ENCODE measurements at places on chromosomes 11 and 22.
A peak's percentile ranks its signal among the peaks of the same experiment; 100 is the strongest.

DNA sequence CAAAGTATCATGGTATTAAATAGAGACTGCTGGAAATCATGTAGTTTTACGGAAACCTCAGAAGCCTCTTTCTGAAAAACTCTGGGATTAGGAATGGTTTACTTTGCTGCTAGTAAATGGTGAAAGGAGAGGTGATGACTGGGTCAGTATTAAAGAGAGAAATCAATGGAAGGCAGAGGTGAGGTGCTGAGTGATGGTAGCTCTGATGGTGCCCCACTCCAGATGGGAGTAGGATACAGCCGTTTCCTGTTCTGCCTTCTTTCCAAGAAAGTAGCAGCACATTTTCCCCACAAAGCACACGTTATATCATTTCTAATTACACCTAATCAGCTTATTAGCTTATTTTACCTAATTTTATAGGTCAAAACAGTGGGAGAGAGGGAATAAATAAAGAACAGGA lies 267.6 kb upstream of the PITPNB start:
- no peak for DNase-seq

GRCh38 chr11:86537541-86538222 lies 134.7 kb downstream of the ME3 start:
- no peak for DNase-seq

GRCh38 chr11:131624531-131624930 lies 254.1 kb downstream of the NTM start:
- DNase-seq = no peak

DNA sequence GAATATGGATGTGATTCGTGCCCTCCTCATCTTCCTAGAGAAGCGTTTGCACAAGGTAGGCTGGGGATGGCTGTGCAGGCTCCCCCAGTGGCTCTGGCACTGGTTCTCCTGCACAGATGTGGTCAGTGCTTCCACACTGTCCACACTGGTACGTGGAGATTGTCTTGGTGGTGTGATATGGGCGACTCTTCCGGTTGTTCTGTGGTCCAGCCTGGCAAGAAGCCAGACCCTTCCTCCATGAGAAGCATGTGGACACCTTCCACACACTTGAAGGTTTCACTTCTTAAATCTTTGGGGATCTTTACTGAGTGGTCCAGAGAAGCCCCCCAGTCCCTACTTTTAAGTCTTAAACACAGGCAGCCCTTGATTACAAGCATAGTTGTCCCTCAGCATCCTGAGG lies 3.8 kb downstream of the RIC8A start:
- DNase-seq = no peak

DNA sequence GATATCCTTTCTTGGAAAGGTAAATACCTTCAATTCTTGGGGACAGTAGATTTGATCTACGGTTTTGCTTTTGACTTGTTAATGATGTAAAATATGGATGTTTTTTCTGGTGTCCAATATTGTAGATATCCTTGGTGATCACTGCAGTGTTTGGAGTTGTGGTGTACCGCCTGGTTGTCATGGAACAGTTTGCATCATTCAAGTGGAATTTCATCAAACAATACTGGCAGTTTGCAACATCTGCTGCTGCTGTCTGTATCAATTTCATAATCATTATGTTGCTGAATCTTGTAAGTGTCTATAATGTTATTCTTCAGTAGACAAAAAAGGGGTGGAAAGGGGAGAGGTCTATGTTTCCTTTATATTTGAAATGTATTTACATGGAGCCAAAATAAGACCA lies 27.4 kb upstream of the MUC15 start:
- no peak for DNase-seq

- peak; percentile 67 for DNase-seq
Measured at GRCh38 chr22:38761202-38762162, 5.7 kb upstream of the SUN2 start.

GRCh38 chr11:134275534-134276395 lies at the start of gene GLB1L3:
Gene GLB1L3, plus strand, starts transcription at chr11:134276379. Its CDS starts 362 bp downstream, at chr11:134276741.
- DNase-seq = peak; percentile 9

GRCh38 chr11:86418917-86419316 lies 44.2 kb downstream of the CCDC81 start:
- peak; percentile 8 for DNase-seq

GRCh38 chr11:970319-970871 lies 44.7 kb downstream of the AP2A2 start:
- no peak for DNase-seq

DNA sequence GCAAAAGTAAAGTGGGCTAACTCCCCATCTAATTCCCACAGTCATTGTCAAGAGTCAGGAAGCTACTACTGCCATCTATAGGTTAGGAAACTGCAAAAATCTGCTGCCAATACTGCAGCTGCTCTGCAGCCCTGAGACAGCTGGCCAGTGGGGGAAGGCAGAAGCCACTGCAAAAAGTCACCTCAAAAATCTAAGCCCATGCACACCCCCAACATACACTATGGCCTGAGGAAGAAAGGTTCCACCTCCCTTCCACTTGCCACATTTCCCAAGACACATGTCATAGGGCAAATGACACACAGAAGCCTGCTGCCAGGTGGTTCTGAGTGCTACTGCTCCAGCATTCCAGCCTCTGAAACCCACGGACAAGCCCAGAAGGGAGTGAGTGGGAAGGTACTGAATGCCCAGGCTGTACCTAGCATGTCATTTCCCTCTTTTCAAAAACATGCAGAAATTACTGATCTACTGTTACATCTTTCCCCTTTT lies 36.9 kb downstream of the DGCR2 start:
- no peak for DNase-seq

DNA sequence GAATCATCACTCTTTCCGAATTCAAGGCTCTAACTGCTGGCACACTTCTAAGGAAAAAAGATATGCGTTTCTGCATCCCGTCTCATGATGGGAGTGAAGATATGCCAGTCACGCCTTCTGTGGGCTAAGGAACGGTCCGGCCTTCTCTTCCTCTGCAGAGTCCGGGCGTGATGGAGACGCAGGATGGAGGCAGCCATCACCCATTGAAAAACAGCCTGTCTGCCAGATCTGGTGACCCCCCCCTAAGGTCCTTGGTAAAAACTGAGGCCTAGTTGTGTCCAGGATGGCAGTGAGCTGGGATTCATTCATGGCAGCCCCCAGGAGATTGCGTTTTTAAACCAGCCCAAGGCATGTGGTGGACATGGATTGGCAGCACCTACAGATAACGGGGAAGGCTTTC lies 6.9 kb upstream of the EFCAB6 start:
- DNase-seq = no peak

DNA sequence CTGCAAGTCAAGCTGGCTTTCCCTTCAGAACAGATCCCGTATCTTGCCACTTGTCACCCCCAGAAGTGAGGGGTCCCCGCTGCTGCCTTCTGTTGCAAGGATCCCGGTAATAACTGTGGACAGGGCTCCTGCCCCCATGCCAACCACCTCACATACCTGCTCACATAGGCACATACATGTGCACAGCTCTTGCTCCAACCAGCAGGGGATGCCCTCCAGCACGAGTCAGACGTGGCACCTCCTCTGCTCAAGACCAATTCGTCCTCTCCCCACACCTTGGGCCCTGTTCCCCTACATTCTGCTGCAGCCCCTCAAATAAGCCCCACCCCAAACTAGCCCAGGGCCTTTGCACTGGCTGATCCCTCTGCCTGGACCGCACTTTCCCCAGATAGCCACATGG lies 163.3 kb downstream of the CRYBB2 start:
- DNase-seq = peak; percentile 15

- no peak for DNase-seq
Measured at GRCh38 chr11:46162700-46163099, 41.4 kb upstream of the PHF21A start.

DNA sequence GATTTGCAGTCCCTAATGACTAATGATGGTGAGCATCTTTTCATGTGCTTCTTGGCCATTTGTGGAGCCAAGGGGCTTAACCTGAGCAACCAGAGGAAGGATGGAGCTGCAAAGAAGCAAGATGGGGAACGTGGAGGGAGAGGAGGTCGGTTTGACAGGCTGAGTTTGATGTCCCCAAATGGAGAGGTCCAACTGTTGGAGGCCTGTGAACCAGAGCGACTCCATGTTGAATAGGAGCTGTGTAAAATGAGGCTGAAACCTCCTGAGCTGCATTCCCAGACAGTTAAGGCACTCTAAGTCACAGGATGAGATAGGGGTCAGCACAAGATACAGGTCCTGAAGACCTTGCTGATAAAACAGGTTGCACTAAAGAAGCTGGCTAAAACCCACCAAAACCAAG lies 54.5 kb downstream of the RPS6KA4 start:
- no peak for DNase-seq

DNA sequence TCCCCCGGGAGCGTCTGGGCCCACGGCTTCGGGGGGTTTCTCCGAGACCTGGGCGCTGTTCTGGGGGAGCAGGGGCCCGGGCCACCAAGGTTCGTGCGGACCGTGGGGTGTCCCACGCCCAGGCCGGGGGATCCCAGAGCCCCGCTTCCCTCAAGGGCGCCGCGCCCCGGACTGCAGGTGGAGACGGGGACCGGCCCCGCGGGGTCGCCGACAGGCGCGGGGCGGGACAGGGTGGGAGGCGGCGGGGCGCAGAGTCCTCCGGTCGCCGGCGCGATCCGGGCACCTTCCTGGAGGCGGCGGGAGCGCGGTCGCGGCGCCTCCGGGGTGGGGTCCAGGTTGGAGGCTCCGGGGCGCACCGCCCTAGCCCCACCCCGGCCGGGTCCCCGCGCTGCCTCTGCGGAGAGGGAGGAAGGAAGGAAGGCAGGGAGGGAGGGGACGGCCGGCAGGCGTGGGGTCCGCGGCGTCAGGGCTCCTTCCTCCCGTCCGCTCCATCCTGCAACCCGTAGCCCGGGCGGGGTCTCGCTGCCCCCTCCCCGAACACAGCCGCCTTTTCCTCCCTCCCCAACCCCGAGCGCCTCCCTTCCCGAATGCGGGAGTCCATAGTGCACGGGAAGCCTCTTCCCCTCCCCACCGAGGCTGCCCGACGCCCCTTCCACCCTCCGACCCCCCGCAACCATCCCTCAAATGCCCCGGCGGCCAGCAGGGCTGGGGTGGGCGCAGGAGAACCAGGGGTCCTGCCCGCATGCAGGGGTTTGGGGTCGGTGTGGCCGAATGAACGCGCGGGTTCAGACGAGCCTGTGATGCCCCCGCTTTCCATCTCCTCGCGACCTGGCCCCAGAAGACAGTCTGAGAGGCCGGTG lies 4.3 kb upstream of the ZBED4 start:
- DNase-seq = no peak

DNA sequence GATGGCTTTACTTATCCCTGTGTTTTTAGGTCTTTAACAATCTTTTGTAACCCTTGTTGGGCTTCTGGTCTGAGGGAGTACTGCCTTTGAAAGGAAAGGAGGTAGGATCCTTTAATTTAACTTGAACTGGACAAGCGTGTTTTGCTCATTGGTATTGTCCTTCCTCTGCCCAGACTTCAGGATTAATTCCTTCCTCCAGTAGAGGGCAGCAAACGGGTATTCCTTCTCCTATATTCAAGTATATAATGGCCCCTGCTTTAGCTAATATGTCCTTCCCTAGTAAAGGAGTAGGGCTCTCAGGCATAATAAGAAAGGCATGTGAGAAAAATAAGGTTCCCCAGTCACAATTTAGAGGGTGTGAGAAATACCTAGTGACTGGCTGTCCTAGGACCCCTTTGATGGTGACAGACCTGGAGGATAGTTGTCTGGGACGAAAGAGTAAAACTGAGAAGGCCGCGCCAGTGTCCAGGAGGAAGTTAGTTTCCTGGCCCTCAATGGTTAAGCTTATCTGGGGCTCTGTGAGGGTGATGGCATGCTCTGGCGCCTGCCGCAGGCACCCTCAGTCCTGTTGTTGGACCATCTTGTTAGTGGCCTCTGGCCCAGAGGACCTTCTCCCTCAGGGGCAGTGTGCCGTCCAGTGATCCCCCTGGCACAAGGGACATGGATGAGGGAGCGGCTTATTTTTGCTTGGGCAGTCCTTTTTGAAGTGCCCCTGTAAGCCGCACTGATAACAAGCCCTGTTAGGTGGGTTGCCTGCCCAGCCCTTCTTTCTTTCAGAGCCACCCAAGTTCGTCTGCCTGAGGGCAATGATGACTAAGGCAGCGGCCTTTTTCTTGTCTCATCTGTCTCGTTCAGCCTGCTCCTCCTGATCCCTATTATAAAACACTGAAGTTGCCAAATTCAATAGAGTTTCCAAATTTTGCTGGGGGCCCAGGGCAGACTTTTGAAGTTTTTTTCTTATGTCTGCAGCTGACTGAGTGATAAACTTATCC lies 51.8 kb downstream of the C11orf71 start:
- DNase-seq = peak; percentile 65

DNA sequence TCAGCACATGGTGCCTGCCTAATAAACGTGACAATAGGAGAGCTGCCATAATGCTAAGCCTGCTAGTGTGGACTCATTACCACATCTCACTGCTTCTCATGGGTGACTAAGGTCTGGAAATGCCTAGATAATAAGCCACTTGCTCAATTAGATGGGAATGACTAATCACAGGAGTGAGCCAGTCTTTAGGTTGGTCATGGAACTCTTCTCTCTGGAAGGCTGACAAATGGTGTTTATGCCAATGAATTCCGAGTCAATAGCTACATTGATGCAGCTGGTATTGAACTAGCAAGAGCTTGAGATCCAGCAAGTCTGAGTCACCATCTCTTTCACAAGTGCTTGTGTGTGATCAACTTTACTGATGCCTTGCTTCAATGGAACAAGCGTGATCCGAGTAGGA lies 334.9 kb downstream of the OPCML start:
- no peak for DNase-seq

DNA sequence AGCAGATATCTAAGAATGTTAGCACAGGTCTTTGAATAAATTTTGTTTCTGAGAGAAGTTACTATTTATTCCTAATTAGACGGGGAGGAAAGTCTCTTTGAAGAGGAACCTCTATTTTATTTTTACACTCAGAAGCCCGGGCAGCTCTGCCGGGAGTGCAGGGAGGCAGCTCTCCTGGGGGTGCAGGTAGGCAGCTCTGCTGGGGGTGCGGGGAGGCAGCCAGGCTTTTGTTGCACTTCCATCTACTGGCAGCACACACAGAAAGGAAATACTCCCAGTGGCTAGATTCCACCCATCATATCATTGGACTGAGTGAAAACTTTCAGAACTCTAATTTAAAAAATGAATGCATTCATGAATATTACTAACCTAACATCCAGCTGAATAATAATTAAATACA lies 24.6 kb downstream of the OR10A6 start:
- no peak for DNase-seq

DNA sequence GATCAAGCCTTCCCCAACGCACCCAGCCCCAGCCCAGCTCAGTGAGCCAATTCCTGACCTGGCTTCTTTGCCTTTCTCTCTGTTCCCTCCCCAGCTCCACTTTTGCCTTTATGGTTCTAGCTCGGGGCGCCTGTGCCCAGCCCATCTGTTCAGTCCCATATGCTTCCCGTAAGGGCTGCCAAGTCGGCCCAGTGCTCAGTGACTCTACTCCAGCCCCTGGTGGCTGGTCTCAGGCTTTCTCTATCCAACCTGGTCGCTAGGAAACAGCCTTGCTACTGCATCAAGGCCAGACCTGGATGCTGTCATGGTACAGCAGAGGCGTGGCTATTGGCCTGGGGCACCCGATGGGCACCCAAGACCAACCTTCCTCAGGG lies 178.0 kb downstream of the DSCAML1 start:
- peak; percentile 23 for DNase-seq

DNA sequence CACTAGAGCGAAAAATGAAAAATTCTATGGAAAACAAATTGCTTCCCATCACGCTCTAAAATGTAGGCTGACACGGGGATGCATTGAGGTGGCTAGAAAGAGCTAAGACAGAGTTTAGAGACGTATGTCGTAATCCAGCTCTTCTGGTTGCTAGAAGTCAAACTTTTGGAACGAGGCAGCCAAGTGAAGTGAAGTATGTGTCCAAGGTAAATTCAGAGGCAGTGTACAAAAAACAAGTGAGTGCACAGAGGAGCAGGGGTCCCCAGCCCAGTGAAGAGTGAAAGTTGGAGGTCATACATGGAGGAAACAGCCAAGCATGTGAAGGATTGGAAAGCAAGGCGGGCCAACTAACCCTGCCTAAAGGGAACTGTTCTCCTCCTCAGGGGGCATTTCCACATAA lies 528.5 kb downstream of the NTM start:
- DNase-seq = no peak
